ENCODE measurements at places on chromosomes 6 and 20. TPM values are rescaled to one million over a fixed set of nuclear protein-coding genes. Genes with fewer than 3 reads are reported as not detected.

VGLL2 gene
- 2.4 TPM for total RNA-seq

SGK2 gene
- total RNA-seq: 0.30 TPM

GRCh38 chr20:32484225-32484957, 100.7 kb downstream of the NOL4L start:
- DNase-seq: peak; percentile 36

DNA sequence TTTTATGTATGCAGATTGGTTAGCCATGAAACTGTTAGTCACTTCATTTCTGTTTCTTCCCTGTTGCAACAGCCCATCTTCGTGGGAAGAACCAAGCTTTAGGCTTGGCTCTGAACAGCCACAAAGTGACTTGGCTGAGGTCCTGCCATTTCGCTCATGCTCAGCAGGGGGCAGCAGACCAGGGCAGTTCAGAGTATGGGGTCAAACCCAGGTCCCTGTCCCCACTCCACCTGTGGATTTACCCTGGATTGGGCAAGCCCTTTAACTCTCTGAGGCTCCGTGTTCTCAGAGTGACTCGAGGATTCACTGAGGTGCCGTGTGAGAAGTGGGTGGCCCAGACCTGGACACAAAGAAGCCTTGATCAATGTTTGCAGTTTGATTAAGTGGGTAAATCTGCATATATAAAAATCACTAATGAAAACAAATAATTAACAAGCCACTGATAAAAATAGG, 19.8 kb upstream of the MAP1LC3A start:
- DNase-seq: peak; percentile 48

GRCh38 chr6:112234601-112235000, 19.8 kb downstream of the LAMA4 start:
- no peak for DNase-seq

DNA sequence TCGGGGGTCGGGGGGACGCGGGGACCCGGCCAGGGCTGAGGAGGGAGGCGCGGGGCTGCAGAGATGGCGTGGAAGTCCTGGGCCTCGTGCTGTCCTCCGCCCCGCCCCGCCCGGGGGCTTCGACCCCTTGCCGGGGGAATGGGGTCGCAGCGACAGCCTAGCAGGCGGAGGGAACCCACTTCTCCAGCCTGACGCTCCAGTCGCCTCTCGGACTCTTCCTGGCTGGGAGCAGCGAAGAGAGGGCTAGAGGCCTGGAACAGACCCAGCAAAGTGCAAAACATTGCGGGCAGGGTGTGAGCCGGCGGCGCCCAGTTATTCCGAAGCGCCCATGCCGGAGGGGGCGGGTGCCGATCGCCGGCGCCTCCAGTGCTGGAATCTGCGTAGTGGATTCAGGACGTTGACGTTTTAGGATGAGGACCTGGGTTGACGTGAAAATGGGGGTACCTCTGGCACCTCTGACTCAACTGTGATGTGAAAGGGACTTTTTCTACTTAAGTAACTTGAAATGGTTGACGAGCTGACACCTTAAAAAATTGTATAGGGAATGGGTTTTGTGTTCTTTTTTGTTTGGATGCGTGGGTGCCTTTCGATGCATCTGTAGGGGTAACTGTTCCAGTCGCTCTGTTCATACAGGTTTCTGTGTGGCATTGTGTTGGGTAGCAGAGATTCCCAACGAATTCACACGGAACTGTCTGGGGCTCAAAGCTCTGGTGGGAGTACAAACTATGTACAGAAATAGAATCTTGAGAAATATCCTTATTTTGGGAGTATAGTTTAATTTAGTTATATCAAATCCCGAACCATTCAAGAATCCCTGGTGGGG, 1.4 kb downstream of the SLC35F1 start:
- DNase-seq: no peak

DNA sequence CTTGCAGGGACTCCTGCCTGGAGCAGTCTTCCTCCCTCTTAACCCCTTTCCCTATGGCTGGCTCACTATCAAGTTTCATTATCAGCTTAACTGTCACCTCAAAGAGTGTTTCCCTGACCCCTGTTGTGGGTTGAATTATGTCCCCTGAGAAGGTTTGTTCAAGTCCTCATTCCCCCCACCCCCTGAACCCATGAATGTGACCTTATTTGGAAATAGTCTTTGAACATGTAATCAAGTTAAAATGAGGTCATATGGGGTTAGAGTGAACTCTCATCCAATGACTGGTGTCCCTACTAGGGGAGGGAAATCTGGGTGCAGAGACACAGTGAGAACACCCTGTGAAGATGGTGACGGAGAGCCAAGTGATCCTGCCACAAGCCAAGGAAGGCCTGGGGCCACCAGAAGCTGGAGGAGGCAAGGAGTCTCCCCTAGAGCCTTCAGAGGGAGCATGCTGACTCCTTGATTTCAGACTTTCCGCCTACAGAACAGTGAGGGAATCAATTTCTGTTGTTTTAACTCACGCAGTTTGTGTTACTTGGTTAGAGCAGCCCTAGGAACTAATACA, 165.2 kb upstream of the TOP1 start:
- no peak for DNase-seq

All from left ventricle myocardium inferior (tissue), 1 donor.